NCI-H2107 (cell line): ENCODE measurements at places on chromosomes 6 and 20.

DNA sequence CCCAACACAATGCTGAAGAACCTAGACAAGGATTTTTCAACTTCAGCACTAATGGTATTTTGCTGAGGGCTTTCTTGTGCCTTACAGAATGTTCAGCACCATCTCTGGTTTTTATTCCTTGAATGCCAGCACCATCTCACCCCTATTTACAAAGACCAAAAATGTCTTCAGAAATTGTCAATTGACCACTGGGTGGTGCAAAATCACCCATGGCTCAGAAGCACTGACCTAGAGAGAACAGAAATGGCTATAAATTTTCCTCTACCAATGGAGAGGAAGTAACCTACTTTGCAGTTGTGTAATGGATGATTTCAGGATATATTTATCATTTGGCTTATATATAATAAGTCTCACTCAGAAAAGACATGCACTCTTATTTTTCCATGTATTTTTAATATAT is 431.0 kb upstream of the IRAK1BP1 start:
- no peak for DNase-seq

- DNase-seq: no peak
These were observed 115.4 kb downstream of the PFDN4 start for GRCh38 chr20:54323227-54323734.

- DNase-seq: no peak
These were observed 150.8 kb downstream of the EDN1 start for GRCh38 chr6:12440981-12441380.

DNA sequence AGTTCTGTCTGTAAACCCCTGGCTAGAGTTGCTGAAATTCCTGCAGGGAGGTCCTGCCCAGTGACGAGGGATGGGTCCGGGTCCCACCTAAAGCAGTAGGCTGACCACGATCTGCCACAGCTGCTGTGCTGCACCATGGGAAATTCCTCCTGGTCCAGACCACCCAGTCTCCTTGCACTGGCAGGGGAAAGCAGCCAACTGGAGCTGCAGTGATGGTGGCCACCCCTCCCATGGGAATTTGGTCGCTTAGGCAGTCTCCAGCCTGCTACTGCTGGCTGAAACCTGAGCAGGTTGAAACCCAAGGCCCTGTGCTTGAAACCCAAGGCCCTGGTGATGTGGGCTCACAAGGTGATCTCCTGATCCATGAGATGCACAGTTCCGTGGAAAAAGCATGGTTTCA is 23.9 kb upstream of the MOXD1 start:
- DNase-seq: peak; percentile 4

GRCh38 chr6:76790045-76790796 is 673.1 kb downstream of the HTR1B start:
- no peak for DNase-seq

DNA sequence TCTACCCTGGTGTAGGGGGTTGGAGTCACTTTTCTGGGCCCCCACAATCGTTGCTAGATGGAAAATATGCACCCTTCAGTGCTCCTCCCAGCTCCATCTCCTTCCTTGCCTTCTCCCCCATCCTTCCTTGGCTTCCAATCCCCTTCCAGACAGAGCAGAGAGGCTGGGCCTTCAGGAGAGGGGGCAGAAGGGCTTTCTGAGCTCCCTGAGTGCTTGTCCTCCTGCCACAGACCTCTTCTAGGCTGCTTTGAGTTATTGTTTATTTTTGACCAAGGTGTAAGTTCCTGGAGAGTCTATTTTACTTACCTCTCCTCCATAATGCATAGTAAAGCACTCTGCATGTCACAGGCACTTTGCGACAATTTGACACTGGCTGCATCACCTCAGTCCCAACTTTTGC is 96.4 kb upstream of the CNKSR3 start:
- DNase-seq: no peak

DNA sequence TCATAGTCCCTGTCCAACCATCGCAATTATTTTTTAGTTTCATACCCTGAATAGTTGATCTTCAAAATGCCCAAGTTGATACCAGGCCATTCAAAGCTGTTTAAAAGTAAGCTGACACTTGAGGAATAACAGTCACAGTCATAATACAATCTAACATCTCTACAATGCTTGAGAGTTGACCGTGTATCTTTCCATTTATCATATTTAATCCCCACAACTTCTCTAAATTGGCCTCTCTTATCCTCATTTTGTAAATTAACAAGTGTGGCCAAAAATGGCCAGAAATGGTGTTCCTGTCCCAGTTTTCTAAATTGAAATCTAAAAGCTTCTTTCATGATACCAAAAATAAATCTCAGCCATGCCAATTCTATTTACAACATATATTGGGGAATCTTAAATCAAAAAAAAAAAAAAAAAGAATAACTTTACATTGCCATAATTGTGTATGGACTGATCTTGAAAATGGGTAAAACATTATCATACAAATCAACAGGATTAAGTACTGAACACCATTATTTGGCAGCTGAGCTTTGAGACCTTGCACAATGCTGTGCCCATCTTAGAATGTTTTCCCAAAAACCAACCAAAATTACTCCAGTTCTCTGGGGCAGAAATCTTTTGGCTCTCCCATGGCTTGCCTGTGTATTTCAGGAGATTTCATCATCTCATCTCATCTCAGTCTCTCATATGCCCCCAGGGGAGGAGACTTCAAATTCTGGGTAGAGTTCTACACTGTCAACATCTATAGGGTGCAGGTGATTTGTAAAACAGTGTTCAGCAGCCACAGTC is 448.7 kb upstream of the JARID2 start:
- no peak for DNase-seq

GRCh38 chr6:4319981-4320683 is 184.8 kb upstream of the ECI2 start:
- DNase-seq: no peak

- no peak for DNase-seq
These were observed 295.7 kb downstream of the PHACTR1 start for GRCh38 chr6:13012296-13012695.

- DNase-seq: no peak
These were observed 423.5 kb downstream of the MEI4 start for GRCh38 chr6:78076371-78076770.

DNA sequence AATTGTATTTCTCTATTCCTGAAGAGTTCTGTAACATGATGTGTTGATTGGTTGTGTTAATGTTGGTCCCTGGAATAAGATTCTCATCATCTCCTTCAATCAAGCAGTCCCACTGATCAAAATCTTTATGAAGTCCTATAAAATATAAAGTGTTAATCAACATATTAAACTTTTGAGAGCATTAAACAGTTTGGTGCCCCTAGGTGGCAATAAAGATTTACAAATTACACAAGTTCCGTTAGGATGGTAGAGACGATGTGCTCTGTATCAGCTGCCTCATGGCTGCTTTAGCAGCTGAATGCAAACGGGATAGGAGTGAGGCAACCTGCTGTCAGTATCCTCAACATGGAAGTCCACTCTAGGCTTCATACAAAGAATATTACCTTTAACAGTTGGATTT is 16.9 kb downstream of the TDRD6 start:
- no peak for DNase-seq

DNA sequence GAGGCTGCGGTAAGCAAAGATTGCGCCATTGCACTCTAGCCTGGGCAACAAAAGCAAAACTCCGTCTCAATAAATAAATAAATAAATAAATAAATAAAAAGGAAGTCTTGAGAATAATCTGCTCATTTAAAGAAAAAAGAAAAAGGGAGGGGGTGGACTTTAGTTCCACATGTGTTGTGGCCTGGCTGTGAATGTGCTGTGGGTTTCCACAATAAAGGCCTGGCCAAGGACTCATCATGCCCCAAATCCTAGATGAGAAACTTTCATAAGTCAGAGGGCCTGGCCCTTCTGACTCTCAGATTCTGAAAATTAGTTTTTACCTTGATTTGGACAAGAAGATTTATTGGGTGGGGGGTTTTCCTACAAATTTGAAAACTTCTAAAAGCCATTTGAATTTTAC is 48.4 kb downstream of the RIOK1 start:
- no peak for DNase-seq

DNA sequence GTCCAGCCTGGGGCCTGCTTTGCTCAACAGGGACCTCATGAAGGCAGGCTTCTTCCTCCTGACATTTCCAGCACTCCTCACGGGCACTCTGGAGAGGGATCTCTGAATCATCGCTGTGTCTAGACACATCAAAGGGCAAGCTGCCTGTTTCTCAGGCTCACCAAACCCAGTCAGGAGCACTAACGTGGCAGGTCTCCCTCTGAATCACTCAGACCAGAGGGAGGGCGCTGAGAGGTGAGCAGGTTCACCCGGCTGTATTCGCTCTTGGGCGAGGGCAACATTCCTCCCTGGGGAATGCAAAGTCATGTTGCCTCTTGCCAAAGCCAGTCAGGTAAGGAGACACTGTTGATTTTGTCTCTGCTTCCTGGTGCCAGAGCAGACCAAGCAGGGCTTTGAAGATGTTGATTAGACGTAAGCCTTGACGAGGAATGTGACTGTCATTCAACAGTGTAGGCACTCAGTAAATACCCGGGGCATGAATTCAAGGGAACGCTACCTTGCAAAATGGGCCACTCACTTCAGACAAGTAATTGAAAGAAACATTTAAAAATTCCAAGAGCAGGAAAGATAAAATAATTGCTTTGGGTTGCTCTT is 50.1 kb downstream of the CYP24A1 start:
- DNase-seq: peak; percentile 33

DNA sequence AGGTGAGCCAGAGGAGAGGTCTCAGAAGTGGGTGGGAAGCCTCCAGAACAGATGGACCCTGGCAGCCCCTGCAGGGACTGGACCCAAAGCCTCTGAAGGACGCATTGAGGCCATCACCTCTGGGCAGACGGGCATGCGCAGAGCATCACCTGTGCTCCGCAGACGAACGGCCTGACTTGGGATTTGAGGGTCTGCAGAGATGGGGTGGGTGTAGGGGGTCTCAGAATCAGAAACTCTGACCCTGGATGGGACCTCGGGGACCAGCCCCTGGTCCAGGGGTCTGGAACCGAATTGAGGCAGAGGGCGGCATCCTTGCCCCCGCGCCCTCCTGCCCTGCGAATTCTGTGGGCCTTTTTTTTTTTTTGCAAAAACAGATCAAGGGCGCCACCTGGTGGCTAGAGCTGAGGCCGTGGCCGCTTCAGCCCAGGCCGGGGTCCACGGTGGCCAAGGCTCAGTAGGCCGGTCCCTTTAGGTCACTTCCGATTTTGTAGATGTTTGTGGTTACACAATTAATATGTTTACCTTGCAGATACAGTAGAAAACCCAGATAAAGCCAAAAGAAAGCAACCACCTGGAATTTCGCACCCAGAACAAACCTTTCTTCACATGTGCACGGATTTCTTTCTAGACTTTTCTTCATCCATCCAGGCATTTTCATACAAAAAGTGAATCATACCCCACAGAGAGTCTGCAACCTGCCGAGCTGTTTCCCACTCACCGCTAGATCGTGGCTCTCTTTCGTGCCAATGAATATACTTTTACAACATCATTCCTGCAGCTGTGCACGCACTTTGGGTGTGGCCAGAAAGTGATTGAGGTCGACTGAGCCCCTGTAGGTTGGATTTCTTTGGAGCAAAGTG is 25.9 kb downstream of the ZBP1 start:
- no peak for DNase-seq

GRCh38 chr6:135173989-135174484 is 7.1 kb upstream of the MYB start:
- DNase-seq: no peak

DNA sequence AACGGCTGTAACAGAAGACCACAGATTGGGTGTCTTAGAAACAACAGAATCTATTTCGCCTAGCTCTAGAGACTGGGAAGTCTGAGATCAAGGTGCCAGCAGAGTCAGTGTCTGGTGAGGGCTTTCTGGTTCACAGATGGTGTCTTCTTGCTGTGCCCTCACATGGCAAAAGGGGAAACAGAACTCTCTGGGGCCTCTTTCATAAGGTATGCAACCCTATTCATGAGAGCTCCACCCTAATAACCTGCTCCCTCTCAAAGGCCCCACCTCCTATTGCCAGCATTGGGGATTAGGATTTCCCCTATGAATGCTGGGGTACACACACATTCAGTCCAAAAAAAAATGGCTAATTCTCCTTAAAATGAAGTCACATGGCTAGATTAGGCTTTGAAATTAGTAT is 10.0 kb downstream of the TXNDC5 start:
- DNase-seq: no peak

GRCh38 chr6:45187836-45188235 is 140.3 kb upstream of the RUNX2 start:
- DNase-seq: no peak

DNA sequence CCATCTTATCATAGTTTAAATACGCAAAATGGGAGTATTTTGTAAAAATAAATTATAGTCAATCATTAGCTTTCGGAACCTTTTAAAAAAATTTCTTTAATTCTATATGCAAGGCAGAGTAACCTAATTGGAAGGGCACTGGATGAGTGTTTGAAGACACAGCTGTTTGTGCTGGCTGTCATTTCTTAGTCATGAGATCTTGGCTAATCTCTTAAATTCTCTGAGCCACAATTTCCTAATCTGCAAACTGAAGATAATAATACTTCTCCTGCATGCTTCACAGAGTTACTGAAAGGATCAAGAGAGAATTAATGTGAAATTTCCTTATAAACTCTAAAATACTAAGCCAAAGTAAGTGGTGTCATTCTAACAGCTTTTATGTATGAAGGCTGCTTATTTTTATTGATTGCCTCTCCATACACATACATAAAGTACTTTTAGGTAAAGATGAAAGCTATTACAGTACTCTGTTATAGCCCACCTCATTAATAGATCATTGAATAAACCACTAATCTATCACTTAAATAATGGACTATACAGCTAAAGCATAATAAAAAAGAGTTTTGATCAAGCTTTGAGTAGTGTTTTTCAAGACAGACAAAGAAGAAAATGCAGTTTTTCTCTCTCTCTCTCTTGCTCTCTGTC is 383.7 kb upstream of the IRAK1BP1 start:
- DNase-seq: no peak

DNA sequence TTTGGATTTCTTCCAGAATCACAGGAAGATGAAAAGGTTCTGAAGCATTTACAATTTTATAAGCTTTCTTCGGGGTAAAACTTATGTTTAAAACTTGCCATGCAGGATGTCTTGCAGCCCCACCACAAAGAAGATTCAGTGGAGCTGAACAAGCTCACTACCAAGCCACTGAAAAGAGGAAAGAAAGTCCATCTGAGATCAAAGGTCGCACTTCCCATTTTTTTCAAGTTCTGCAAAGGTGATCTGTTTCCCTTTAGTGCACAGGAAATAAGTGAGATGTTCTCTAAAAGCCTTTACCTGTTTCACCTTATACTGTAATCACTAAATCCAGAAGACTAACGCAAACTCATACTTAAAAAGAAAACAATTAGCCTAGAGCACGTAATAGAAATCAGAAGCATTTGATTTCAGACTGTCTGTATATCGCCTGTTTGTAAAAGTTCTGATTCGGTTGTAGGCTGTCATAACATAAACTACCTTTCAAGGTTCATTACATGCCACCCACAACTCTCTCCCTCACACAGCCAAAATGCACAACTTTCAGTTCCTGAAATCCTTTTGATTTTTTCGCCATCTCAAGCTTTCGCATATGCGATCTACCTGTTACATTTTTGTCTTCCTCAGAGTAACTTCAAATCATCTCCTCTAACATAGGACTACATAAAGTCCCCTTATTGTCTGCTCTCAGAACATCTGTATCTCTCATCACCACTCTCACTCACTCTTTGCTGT is 1.8 kb downstream of the ECHDC1 start:
- DNase-seq: no peak

- no peak for DNase-seq
These were observed 28.1 kb upstream of the VAPB start for GRCh38 chr20:58360936-58361335.

GRCh38 chr6:105560611-105561066 is 157.8 kb upstream of the PREP start:
- DNase-seq: no peak

- no peak for DNase-seq
These were observed 4.6 kb upstream of the SFT2D1 start for GRCh38 chr6:166346965-166347364.

- DNase-seq: no peak
These were observed 24.9 kb downstream of the TGM2 start for GRCh38 chr20:38139977-38140753.
